Fibroblast of lung (primary cell): ENCODE measurements at places on chromosomes 7 and 10. TPM values are rescaled to one million over a fixed set of nuclear protein-coding genes. Genes with fewer than 3 reads are reported as not detected.

GRCh38 chr7:34075523-34076370 is 170.4 kb downstream of the BMPER start:
- H3K4me1 ChIP-seq: peaks cover 3% of the 10 kb centered on the region
- H3K4me3 ChIP-seq: no peak overlapping the region
- no peaks in the 10 kb centered on the region for H3K36me3 ChIP-seq
- H3K27ac ChIP-seq: no peak overlapping the region

- H3K27ac ChIP-seq: no peak overlapping the region
- H3K27me3 ChIP-seq: no peaks in the 10 kb centered on the region
- H3K4me1 ChIP-seq: no peaks in the 10 kb centered on the region
- no peak overlapping the region for H3K4me3 ChIP-seq
- DNase-seq: no peak
Observed at GRCh38 chr10:58173391-58173790, 94.3 kb downstream of the IPMK start.

DNA sequence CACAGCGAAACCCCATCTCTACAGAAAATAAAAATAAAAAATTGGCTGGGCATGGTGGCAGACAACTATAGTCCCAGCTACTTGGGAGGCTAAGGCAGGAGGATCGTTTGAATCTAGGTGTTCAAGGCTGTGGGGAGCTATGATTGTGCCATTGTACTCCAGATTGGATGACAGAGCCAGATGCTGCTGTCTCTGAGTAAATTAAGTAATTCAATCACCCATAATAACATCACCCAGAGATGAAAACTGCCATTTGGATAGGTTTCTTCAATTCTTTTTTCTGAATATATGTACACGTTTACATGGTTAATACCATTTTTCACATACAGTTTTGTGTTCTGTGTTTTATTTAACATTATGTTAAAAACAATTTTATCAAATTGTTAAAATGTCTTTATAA is 79.3 kb downstream of the WIPF3 start:
- no peak overlapping the region for H3K4me3 ChIP-seq
- H3K36me3 ChIP-seq: no peaks in the 10 kb centered on the region
- H3K27ac ChIP-seq: no peak overlapping the region
- no peak for DNase-seq

GRCh38 chr10:70140297-70140696 is 6.2 kb downstream of the TYSND1 start:
- no peak for DNase-seq
- H3K36me3 ChIP-seq: peaks cover 1% of the 10 kb centered on the region
- H3K4me1 ChIP-seq: peaks cover 2% of the 10 kb centered on the region

DNA sequence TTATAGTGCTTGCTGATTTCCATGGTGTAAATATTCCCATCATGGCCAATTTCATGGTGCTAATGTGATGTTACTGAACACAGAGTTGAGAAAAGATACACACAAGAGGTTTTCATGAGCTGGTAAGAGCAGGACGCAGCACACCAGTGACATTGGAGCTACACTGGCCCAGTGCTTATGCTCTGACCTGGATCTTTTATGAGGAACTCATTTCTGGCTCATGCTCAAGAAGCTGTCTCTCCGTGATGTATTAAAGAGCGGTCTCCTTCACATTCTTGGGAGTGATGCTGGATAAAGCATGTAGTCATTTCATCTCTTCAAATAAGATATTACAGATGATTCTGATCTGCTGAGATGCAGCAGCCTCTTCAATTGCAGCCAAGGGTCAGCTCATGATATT is 785.2 kb downstream of the GRID1 start:
- H3K36me3 ChIP-seq: no peaks in the 10 kb centered on the region
- DNase-seq: no peak
- H3K27me3 ChIP-seq: no peaks in the 10 kb centered on the region
- H3K27ac ChIP-seq: no peak overlapping the region
- no peak overlapping the region for H3K4me3 ChIP-seq
- H3K4me1 ChIP-seq: no peaks in the 10 kb centered on the region

DNA sequence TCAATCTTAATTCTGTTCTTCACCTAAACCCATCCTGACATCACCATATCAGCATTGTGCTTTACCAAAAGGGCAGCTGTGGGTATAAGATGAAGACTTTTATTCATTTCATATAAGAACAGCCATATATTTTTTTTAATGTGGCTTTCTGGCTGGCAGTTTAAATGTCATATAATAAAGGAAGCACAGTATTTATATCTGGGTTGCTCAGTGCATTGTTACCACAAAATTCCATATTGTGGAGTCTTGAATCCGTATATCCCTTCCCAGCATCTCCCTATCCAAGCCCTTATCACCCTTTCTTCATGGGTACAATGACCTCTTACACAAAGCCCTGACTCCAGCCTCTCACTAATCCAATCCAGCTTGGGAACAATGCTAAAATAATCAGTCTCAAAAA is 125.8 kb downstream of the RAPGEF5 start:
- no peak overlapping the region for H3K27ac ChIP-seq
- H3K36me3 ChIP-seq: no peaks in the 10 kb centered on the region
- no peaks in the 10 kb centered on the region for H3K27me3 ChIP-seq

DNA sequence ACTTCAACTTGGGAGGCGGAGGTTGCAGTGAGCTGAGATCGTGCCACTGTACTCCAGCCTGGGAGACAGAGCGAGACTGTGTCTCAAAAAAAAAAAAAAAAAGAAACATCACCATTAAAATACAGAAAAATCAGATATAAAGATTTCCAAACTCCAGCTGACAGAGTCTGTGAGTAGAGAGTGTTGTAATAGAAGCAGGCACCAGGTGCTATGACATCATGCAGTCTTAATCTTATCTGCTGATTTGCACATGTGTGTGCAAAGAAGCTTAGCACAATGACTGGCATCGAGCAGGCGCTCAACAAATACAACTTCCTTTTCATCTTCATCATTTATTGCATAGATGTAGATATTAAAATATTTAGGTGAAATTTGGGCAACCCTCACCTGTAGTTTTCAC is 92.2 kb downstream of the PRKCQ start:
- H3K27ac ChIP-seq: no peak overlapping the region
- H3K27me3 ChIP-seq: no peaks in the 10 kb centered on the region
- DNase-seq: no peak
- no peak overlapping the region for H3K4me3 ChIP-seq
- no peaks in the 10 kb centered on the region for H3K4me1 ChIP-seq
- H3K36me3 ChIP-seq: no peaks in the 10 kb centered on the region

- H3K36me3 ChIP-seq: no peaks in the 10 kb centered on the region
- H3K4me3 ChIP-seq: no peak overlapping the region
- H3K27ac ChIP-seq: no peak overlapping the region
- H3K27me3 ChIP-seq: no peaks in the 10 kb centered on the region
- no peak for DNase-seq
Observed at GRCh38 chr7:22624781-22625180, 102.2 kb upstream of the IL6 start.

- H3K27me3 ChIP-seq: no peaks in the 10 kb centered on the region
- no peaks in the 10 kb centered on the region for H3K4me1 ChIP-seq
- no peak overlapping the region for H3K4me3 ChIP-seq
Observed at GRCh38 chr7:126570845-126571244, 681.9 kb downstream of the GRM8 start.

- no peaks in the 10 kb centered on the region for H3K36me3 ChIP-seq
- DNase-seq: peak; percentile 91
- peaks cover 13% of the 10 kb centered on the region for H3K4me1 ChIP-seq
- no peak overlapping the region for H3K4me3 ChIP-seq
- H3K27me3 ChIP-seq: no peaks in the 10 kb centered on the region
Observed at GRCh38 chr7:1899196-1899595, 229.1 kb downstream of the ELFN1 start.

DNA sequence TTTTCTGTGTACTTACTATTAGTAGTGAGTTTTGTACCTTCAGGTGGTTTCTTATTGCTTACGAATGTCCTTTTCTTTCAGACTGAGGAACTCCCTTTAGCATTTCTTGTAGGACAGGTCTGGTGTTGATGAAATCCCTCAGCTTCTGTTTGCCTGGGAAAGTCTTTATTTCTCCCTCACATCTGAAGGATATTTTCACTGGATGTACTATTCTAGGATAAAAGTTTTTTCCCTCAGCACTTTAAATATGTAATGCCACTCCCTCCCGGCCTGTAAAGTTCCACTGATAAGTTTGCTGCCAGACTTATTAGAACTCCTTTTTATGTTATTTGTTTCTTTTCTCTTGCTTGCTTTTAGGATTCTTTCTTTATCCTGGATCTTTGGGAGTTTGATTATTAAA is 1.7 kb upstream of the CYCS start:
- no peaks in the 10 kb centered on the region for H3K27me3 ChIP-seq
- H3K36me3 ChIP-seq: peaks cover under 1% of the 10 kb centered on the region
- no peak overlapping the region for H3K27ac ChIP-seq

GRCh38 chr10:123492016-123492415 is 174.1 kb upstream of the GPR26 start:
- no peaks in the 10 kb centered on the region for H3K36me3 ChIP-seq
- DNase-seq: no peak
- H3K4me3 ChIP-seq: no peak overlapping the region
- H3K27me3 ChIP-seq: no peaks in the 10 kb centered on the region
- H3K4me1 ChIP-seq: no peaks in the 10 kb centered on the region

- no peaks in the 10 kb centered on the region for H3K27me3 ChIP-seq
- H3K27ac ChIP-seq: no peak overlapping the region
- H3K36me3 ChIP-seq: no peaks in the 10 kb centered on the region
- no peak for DNase-seq
- no peak overlapping the region for H3K4me3 ChIP-seq
Observed at GRCh38 chr7:25077096-25077495, 48.0 kb downstream of the CYCS start.

- DNase-seq: no peak
- H3K4me1 ChIP-seq: peaks cover 2% of the 10 kb centered on the region
- H3K4me3 ChIP-seq: no peak overlapping the region
- no peaks in the 10 kb centered on the region for H3K27me3 ChIP-seq
- no peak overlapping the region for H3K27ac ChIP-seq
- no peaks in the 10 kb centered on the region for H3K36me3 ChIP-seq
Observed at GRCh38 chr7:79494046-79494445, 40.6 kb upstream of the MAGI2 start.

GRCh38 chr10:125953778-125954385 is 57.5 kb downstream of the FANK1 start:
- no peak overlapping the region for H3K4me3 ChIP-seq
- no peaks in the 10 kb centered on the region for H3K4me1 ChIP-seq

DNA sequence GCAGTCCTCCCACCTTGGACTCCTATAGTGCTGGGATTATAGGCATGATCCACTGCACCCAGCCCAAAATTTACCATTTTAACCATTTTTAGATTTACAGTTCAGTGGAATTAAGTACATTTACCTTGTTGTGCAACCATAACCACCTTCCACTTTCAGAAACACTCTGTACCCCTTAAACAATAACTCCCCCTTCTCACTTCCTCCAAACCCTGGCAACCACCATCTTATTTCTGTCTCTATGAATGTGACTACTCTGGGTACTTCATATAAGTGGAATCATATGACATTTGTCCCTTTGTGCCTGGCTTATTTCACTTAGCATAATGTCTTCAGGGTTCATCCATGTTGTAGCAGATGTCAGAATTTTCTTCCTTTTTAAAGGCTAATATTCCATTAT is 33.6 kb downstream of the SUFU start:
- H3K27me3 ChIP-seq: no peaks in the 10 kb centered on the region
- H3K36me3 ChIP-seq: no peaks in the 10 kb centered on the region
- no peak overlapping the region for H3K27ac ChIP-seq
- H3K4me1 ChIP-seq: no peaks in the 10 kb centered on the region

GRCh38 chr7:44201813-44202212 is 1.0 kb downstream of the YKT6 start:
- peak overlapping the region; percentile 73 for H3K27ac ChIP-seq
- peak overlapping the region; percentile 73 for H3K4me3 ChIP-seq
- DNase-seq: peak; percentile 47
- no peaks in the 10 kb centered on the region for H3K4me1 ChIP-seq

DNA sequence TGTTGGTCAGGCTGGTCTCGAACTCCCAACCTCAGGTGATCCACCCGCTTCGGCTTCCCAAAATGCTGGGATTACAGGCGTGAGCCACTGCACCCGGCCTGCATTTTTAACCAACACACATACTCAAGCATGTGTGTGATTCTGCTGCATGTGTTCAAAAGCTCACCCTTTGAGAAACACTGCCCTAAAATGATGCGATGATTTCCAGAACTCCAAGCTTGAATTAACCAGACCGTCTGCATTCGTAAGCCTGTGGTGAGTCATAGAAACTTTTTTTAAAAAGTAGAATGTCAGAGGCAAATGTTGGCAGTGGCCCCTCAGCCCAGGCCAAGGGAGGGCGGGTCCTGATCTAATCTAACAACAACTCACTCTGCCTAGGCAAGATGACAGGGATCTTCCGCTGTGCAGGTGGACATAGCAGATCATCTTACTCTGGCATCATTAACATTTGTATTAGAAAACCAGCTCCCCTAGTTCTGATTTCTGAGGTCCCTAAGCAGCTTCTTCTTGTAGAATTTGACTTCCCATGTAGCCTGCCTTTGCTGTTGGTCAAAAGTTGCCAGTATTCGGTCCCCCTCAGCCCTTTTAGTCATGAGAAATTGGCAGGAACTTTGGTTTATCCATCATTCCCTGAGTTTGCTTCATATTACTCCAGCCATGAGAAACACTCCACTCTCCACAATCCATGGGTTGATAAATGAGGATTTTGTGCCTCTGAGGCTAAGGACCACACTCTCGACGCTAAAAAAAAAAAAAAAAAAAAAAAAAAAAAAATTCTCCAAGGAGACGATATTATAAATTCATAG is 190.4 kb downstream of the SKIDA1 start:
- H3K27ac ChIP-seq: peak overlapping the region; percentile 63
- H3K36me3 ChIP-seq: no peaks in the 10 kb centered on the region
- peak; percentile 95 for DNase-seq
- H3K4me3 ChIP-seq: no peak overlapping the region
- peaks cover 13% of the 10 kb centered on the region for H3K4me1 ChIP-seq

TAS2R4 gene
- polyA plus RNA-seq: 0.02 and 0.06 TPM in 2 replicates

LRRD1 gene
- polyA plus RNA-seq: 0.02 and 0.06 TPM in 2 replicates

MMS19 gene
- 44.7 and 53.9 TPM in 2 replicates for polyA plus RNA-seq

AZGP1 gene
- not detected in 2 replicates for polyA plus RNA-seq

MOGAT3 gene
- polyA plus RNA-seq: not detected in 2 replicates

APBB1IP gene
- 1.3 and 1.5 TPM in 2 replicates for polyA plus RNA-seq

PPP1R3A gene
- polyA plus RNA-seq: not detected in 2 replicates
